ENCODE measurements at places on chromosomes 16 and 17.

GRCh38 chr17:45147581-45148182 lies 593 bp upstream of the HEXIM1 start:
- DNase-seq = peak; percentile 95

- no peak for DNase-seq
Measured at GRCh38 chr17:17623904-17624303, 32.4 kb upstream of the PEMT start.

DNA sequence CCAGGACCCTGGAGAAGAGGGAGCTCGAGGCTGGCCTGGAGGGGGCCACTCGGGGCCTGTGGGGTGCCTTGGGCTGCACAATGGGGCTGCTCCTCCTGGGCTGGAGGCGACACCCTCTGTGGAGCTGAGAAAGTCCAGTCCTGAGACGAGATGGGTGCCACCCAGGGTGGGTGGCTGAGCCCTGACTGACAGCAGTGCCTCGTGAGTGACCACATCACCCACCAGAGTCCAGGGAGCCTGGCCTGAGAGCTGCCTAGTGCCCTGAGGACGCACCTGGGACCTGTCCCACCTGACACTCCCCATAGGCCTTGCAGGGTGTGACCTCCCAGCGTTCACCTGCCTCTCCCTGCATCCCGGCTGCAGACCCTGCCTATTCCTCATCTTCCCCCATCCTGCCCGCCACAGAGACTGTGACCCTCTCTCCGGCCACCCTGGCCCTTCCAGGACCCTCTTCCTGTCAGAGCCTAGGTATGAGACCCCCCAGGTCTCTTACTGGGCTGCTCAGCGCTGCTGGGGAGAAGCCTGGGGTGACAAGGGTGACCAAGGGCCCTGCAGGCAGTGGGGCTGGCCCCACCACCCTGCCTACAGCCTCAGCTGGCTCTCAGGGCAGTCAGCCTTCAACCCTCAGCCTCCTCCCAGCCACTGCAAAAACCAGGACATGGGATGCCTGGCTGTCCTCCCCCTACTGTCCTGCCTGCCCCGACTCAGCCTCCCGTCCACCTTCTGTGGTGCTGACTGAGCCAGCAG lies 41.2 kb downstream of the TNFRSF13B start:
- DNase-seq = no peak

DNA sequence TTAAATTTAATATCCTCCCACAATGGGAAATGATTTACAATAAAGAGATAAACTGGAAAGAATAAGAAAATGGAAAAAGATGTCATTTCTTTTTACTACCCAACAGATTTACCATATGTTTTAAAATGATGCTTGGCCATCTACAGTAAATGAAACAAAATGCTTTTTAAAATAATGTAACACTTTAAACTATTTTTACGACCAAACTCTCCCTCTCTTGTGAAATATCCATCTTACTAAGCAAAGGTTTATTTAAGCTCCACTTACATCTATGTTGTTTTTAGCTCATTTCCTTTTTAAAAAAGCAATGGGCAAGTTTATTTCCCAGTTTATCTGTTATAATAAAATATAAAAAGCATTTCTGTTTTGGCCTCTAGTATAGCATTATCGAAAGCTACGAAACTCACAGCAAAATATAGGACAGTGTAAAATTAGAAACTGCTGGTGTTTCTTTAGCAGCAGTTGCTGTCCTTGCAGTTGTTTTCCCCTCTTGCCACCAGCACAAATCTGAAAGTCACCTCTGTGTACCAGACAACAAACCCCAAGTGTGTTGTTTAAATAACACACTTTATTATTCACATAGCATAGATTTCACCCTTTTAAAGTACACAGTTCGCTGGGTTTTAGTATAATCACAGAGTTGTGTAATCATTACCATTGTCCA lies 195.1 kb downstream of the CDRT15L2 start:
- DNase-seq = no peak

- no peak for DNase-seq
Measured at GRCh38 chr16:68257251-68257905, 6.9 kb upstream of the SLC7A6 start.

DNA sequence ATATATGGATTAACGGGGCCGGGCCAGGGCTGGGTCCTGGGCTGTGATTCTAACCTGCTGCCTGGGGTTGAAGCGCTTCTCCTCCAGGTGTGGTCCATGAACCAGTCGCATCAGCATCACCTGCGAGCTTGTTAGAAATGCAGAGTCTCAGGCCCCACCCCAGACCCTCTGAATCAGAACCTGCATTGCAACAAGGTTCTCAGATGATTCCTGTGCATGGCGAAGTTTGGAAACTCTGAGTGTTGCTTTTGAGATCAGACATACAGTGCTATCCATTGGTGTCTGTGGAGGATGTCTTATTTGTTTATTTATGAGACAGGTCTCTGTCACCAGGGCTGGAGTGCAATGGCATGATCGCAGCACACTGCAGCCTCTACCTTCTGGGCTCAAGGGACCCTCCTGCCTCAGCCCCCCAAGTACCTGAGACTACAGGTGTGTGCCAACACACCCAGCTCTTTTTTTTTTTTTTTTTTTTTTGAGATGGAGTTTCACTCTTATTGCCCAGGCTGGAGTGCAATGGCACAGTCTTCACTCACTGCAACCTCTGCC lies 99.8 kb downstream of the PITPNC1 start:
- DNase-seq = no peak

DNA sequence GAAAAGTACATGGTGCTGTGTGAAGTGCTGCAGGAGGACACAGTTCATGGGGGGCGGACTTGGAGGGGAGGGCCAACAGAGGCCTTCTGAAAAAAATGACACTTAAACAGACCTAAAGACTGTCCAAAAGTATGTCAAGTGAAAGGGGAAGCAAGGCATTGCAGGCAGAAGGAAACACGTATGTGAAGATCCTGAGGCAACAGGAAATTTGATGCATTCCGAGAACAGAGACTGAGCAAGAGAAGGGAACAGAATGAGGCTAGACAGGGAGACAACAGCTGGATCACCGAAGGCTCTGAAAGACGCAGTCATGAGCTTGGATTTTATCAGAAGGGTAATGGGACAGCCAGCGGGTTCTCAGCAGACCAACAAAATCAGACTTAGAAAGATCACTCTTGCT lies 1.1 kb downstream of the IFT20 start:
- DNase-seq = peak; percentile 46

DNA sequence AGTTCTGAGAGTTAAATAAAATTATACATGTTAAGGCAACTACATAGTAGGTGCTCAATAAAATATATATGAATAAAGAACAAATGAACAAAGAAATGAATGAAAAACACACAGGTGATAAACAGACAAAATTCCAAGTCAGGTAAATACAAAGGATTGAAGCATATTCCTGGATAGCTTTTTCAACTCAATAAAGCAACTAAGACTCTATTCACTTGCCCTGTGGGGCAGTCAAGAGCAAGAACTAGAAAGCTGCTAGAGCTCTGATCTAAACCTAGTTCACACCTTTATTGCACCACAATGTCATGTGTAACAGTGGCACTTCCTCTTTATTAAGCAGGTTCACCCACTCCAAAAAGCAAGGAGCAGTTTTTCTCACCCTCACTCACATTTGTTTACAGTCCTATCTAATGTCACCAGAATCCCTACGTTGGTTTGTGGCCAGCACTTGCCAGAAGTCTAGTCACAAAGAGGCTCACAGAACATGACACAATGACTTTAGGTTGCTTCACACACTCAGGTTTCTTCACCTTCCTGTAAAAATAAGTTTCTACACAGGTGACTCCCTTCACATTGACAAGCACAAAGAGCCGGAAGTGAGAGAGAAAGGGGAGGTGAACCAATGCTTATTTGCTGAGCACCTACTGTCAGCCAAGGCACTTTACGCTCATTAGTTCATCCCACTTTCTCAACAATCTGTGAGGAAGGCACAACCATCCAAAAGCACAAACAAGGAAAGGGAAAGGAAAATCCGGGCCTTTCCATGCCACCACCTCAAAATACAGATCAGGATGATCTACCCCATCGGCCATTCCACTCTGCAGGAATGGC lies 70.8 kb downstream of the XPO6 start:
- no peak for DNase-seq

- no peak for DNase-seq
Measured at GRCh38 chr16:3858801-3859200, 21.7 kb downstream of the CREBBP start.

DNA sequence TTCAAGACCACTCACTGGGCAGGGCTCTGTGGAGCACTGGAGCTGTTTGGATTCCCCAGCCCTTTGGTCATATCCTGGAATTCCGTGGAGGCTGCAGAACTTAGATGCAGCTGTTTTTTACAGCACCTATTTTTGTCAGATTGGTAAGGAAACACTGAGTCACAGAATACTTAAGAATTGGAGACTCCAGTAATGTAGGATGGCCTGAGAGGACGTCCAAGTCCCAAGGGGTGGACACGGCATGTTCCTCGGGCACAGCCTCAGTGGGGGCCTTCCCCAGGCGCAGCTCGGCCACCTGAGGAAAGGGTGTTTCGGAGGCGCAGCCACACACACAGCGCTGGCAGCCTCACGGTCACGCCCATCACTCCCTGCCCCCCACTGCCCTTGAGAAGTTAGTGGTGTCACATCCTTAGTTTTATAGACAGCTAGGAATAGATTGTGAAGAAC lies 14.8 kb downstream of the PLD6 start:
- peak; percentile 90 for DNase-seq

DNA sequence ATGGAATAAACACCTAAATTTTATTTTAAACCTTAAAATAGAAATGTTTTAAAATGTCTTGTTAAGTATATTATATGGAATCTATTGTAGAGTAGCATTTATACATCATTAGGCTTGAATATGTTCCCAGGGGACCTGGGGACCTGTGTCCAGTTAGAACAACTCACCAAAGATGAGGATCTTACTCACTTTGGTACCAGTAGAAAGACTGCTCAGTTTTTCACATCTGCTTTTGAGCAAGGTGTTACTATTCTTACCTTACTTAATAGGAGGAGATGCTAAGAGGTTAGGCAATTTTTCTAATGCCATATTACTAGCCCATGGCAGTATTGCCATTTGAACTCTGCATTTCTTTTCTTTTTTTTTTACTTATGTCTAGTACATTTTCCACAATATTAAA lies 14.7 kb downstream of the STXBP4 start:
- no peak for DNase-seq

DNA sequence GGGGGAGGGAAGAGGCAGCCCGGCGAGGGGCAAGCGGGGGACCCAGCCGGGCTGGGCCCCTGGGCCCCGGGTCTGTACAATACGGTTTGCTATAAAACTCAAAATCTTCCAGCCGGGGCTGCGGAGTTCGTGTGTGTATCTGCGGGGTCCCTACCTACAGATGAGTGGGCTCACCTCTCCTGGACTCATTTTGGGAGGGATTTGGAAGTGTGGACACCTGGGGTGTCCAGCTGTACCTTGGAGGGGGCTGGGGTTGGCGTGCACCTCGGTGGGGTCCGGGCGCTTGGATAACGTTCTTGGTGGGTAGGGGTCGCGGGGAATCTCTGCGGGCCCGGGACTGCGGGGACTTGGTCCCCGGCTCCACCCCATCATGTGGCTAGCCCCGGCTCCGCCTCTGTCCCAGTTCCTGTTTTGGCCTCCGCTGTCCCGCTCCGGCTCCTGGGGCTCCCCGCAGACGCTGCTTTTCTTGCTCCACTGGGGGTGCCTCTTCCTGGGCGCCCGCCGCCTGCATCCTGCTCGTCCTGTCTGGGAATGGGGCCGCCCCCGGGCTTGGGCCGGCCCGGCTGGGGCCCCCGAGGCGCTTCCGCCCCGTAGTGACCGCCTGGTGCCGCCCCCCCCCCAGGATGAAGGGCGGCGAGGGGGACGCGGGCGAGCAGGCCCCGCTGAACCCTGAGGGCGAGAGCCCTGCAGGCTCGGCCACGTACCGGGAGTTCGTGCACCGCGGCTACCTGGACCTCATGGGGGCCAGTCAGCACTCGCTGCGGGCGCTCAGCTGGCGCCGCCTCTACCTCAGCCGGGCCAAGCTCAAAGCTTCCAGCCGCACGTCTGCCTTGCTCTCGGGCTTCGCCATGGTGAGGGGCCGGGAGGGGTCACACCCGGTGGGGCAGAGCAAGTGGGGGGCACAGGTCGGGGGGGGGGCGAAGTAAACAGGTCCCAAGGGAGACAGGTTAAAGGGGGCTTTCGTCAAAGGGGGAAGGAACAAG lies at the start of gene ORAI3:
TSS of gene ORAI3 (plus strand) at position 402 of the 983 bp plus-strand sequence. CDS start at position 624, 222 bp downstream.
- DNase-seq = peak; percentile 81

DNA sequence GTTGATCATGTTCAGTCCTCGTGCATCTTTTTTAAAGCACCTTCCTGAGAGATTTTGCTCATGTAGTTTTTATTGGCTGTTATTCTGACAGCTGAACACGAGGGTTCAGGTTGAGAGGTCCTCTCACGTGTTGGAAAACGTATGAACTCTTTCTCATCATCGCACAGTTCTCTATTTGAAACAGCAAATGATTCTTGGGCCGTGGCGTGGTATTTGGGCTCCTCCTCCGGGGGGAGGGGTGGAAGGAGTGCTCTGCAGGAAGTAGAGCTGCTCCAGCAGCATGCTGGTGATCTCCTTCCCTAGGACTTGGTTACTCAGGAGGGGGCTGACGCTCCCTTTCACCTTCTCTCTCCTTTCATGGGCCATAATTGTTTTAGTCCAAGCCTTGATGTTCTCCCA lies 70.4 kb downstream of the KSR1 start:
- peak; percentile 80 for DNase-seq

GRCh38 chr16:71854369-71854948 lies 8.7 kb downstream of the ATXN1L start:
- DNase-seq = no peak

DNA sequence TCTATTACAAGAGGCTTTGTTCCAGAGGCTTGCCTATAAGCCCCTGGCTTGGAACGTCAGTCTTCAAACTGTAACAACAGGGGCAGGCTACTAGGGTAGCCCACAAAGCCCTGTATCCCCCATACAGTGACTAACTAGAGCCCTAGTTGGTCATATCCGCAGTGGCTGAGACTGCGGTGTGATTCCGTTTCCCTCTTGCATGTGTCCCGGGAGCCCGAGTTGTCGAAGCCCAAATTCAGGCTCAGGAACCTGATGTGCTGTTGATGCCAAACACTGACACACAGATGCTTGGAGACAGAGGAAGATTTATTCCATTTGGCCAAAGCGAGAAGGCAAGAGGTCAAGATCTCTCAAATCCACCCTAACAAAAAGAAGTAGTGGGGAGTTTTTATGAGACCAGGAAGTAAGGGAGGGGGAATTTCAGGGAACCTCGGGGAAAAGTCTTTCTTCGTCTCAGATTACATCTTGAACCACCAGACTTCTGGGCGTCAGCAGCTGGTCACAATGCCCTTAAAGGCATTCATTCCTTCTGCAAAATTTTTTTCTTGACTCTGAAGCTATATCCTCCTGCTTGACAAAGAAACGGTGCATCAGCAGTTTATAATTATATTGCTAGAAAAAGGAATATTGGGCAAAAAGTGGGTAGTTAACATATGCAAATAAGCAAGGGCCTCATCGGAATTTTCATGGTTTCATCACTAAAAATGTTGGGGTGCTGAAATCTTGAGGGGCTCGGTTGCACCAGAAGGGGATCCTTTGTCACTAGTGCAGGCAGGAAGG lies 879 bp downstream of the SLFN5 start:
- DNase-seq = peak; percentile 67

All from islet precursor cell (in vitro differentiated cells).